HepG2 (cell line): ENCODE measurements at places on chromosomes 6 and 20.

- DNase-seq, result no peak
Measured at GRCh38 chr6:147449405-147450161, 58.9 kb upstream of the SAMD5 start.

DNA sequence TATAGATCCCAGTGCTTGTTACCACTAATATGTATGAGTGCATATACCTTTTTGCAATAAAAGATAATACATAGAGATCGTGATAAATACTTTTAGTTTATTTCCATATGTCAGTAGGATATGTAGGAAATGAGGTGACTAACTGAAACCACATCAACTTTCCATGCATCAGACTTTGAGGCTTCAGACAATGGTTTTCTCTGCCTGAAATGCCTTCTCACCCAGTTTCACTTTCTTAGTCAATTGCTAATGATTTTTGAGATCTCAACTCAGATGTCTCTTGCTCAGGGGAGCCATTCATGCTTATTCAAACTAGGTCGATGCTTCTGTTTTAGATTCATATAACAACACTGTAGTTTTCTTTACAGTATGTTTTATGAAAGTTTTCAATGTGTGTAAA lies 626.6 kb upstream of the ADGRB3 start:
- DNase-seq, result no peak

DNA sequence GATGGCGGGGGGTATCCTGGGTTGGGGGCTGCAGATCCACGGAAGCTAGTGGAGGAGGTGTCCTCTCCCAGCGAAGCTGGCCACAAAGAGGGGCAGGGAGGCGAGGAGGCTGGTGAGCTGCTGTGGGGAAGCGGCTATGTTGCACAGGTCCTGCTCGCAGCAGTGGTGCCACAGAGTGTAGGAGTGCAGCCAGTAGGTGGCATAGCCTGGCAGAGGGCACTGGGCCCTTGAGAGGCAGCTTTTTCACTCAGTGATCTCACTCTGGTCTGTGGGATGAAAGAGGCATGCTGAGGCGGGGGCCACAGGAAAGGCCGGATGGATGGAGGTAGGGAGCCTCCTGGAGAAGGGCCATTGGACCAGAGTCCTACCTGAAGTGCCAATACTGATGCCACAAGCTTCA lies 2.9 kb upstream of the LY6G6D start:
- no peak for DNase-seq

DNA sequence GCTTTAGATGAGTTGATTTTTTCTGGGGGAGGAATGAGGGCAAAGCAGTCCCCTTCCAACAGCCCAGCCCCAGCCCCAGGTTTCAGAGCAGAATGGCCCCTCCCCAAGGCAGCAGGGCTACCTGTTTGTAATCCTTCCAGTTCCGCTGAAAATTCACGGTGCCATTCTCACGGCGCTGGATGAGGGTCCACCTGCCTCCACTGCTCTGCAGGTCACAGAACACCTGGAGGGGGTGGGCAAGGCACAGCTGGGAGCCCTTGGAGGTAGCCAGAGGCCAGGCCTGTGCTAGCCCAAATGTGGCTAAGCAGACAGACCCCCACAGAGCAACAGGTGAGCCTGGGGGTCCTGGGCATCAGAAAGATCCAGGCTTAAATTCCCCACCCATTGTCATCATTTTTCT lies 36.5 kb downstream of the ANGPT4 start:
- DNase-seq, result no peak

DNA sequence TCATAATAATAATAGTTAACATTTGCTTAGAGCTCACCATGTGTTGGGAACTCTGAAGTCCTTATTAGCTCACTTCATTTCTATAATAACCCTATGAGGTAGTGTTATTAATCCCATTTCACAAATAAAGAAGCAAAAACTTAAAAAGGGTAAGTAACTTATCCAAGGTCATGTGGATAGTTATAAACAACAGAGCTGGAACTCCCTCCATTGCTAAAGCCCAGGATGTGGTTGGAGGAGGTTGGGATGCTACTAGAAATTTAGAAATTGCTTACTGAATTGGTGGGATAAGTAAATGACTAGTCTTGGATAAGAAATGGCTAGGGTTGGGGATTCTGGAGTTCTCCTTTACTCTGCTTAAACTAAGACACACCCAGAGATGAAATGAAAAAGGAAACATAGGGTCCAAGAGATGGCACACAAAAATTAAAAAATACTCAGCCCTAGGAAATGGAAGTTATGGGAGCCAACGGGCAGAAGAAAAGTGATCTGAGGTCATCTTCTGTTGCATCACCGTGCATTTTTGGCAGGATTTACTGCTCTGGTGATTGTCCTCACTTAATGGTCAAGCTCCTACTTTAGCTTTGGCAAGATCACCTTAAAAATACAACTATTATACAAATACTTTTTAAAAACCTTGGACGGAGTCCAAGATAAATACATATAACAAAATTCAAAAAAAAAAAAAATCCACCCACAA lies 7.7 kb upstream of the CLIC5 start:
- no peak for DNase-seq

DNA sequence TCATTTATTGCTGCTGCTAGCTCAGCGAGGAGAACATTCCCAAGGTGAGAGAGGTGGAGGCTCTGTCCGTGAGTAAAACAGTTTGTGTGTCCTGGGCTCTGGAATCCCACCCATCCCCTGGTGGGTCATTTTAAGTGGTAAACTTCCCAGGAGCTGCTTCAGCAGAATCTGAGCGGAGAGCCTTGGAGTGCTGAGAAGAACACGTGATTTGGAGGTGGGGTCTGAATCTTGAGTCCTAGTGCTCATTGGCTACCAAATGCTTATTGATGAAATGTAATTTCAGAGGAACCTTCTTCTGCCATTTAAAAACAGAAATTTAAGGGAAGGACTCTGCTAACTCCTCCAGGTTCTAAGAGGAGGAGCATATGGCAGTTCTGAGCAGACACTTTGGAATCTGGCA lies 132.4 kb downstream of the CDH26 start:
- no peak for DNase-seq

- no peak for DNase-seq
Measured at GRCh38 chr6:66344796-66345195, 637.8 kb upstream of the EYS start.

DNA sequence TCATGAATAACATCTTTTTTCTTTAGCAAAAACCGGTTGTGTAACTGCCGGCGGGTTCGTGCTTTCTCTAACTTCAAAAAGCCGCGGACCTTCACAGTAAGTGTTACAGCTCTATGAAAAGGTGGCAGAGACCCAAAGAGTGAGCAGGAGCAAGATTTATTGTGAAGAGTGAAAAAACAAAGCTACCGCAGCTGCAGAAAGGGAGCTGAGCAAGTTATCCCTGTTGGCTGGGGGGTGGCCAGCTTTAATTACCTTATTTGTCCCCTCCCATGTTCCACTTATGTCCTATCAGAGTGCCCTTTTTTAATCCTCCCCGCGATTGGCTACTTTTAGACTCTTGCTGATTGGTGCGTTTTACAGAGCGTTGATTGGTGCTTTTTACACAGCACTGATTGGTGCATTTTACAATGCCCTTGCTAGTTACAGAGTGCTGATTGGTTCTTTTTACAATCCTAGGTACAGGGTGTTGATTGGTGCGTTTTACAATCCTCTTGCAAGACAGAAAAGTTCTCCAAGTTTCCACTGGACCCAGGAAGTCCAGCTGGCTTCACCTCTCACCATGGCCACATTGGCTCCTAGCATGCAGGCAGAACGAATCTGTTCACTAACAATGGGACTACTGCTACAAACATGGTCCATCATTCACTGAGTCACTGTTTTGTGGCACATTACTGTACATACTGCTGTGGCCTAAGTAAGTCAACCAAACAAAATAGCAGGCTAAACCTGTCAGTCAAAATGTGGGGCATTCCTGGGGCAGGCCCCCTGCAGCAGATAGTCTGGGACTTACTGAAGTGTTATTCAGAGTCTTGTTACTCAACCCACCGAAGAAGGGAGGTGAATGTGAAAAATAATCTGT lies 52.8 kb downstream of the MYLIP start:
- no peak for DNase-seq

GRCh38 chr6:45633272-45633908 lies 255.7 kb upstream of the SUPT3H start:
- no peak for DNase-seq

DNA sequence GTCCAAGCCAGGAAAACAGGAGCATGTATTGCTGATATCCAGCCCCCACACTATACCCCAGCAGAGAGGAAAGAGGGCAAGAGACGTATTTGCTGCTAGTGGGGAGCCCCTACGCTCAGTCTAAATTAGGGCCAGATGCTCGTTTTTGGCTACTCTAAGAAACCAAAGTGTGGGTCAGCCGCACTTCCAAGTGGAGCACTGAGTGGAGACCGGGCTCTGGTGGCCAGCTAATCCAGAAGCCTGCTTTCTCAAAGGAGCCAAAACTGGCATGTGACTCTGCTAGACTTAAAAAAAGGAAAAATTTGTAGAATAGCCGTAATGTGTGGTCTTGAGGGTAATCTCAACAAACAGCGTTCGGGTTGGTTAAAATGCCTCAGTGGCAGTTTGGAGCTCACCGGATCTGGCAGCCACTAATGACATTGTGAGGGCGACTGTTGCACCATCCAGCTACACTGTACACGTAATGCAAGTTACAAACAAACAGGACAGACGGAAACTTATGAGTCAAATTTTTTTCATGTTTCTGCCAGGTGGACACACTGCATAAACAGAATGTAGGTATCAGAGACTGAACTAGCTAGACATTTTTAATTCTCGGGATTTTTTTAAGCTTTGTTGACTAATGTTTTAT lies 230.9 kb downstream of the FOXC1 start:
- no peak for DNase-seq

- DNase-seq, result no peak
Measured at GRCh38 chr20:23049201-23050075, at the start of gene THBD. THBD (minus strand) TSS chr20:23049672; CDS start chr20:23049504, 168 bp downstream.

GRCh38 chr6:86487660-86488221 lies 449.6 kb upstream of the HTR1E start:
- no peak for DNase-seq

- no peak for DNase-seq
Measured at GRCh38 chr6:4661391-4661790, 114.8 kb upstream of the CDYL start.

DNA sequence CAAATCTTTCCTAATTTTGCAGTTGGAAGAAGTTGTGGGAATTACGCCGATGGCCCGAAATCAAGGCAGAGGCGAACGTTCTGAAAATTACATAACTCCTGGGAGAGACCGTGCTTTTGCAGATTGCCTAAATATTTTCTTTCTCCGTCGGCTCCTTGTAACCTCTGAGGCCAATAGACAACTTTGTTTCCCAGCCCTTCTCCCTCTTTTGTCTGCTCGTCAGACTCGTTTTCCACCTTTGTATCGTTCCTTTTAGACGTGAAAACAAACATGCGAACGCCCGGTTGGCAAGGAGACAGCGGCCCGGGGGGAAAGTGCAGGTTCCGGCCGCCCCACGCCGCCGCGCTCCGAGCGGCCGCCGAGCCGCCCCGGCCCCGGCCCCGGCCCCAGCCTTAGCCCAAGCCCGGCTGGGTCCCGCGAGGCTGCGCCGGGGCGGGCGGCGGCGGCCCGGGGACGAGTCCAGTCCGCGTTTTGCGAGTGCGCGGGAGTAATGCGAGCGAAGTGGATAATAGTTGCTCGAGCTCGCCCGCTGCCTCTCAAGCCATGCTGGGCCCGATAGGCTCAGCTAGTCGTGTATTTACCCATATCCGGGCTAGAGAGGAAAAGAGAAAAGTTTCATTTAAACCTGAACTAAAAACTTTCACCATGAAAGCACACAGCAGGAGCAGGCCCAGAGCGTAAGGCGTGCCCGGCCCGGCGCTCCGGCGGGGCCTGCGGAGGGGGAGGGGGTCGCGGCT lies at the start of gene ARID1B:
ARID1B (plus strand) TSS at position 539 of the 737 bp plus-strand sequence. CDS start 303 bp downstream, outside the sequence.
- peak; percentile 70 for DNase-seq

GRCh38 chr6:41051873-41052272 lies 1.1 kb upstream of the APOBEC2 start:
- DNase-seq, result no peak

DNA sequence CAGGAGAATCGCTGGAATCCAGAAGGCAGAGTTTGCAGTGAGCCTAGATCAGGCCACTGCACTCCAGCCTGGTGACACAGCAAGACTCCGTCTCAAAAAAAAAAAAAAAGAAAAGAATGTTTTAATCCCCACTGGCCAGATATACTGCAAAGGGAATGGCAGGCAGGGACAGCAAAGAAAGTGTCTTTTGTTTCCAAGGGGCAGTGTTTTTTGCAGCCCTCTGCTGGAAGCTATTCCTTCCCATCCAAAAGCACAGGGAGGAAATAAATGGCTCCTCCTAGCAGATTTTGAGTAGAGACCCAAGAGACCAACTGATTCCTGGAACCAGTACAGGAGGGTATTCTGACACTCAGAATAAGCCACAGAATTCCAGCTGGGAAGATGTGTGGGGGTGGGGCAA lies 112.5 kb upstream of the STMND1 start:
- no peak for DNase-seq

DNA sequence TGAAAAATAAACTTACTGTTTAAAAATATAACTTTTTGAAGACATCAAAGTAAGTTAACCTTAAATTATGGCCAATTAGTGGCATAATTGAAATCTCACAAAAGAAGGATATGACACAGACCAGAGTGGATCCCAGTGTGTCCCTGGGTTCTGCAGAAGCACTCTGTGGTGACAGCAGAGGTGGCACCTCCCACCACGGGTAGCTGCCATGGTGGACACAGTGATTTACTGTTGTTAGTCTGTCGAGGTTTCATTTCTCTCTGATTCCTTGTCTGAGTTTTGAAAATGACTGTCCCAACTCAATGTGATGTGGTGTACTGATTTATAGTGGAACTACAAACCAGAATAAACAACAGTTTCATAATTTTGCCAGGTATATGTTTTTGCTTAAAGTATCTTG lies 76.5 kb downstream of the TULP4 start:
- no peak for DNase-seq

GRCh38 chr6:168370310-168370991 lies 50.9 kb upstream of the DACT2 start:
- peak; percentile 39 for DNase-seq

GRCh38 chr20:41905199-41905598 lies 287.0 kb upstream of the CHD6 start:
- DNase-seq, result no peak

GRCh38 chr6:126625019-126625418 lies 285.1 kb downstream of the CENPW start:
- no peak for DNase-seq

DNA sequence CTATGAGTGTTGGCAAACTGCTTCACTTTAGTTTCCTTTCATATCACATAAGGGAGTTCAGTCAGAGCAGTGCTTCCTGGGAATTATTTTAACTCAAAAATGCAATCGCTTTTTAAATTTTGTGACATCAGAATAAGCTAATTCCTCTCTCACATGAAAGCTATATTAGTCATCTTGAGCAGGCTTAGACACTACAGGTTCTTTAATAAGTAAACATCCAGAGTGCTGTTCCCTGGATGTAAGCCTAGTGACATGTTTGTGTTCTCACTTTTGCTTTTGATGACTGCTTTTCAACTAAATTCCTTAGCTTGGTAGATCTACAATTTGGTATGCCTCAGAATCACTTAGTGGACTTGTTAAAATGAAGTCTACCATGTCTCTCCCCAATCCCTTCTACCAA lies 252.7 kb upstream of the POU3F2 start:
- no peak for DNase-seq
